Caco-2 (cell line): ENCODE measurements at places on chromosomes 1 and 21. TPM values are rescaled to one million over a fixed set of nuclear protein-coding genes. Genes with fewer than 3 reads are reported as not detected.

DNA sequence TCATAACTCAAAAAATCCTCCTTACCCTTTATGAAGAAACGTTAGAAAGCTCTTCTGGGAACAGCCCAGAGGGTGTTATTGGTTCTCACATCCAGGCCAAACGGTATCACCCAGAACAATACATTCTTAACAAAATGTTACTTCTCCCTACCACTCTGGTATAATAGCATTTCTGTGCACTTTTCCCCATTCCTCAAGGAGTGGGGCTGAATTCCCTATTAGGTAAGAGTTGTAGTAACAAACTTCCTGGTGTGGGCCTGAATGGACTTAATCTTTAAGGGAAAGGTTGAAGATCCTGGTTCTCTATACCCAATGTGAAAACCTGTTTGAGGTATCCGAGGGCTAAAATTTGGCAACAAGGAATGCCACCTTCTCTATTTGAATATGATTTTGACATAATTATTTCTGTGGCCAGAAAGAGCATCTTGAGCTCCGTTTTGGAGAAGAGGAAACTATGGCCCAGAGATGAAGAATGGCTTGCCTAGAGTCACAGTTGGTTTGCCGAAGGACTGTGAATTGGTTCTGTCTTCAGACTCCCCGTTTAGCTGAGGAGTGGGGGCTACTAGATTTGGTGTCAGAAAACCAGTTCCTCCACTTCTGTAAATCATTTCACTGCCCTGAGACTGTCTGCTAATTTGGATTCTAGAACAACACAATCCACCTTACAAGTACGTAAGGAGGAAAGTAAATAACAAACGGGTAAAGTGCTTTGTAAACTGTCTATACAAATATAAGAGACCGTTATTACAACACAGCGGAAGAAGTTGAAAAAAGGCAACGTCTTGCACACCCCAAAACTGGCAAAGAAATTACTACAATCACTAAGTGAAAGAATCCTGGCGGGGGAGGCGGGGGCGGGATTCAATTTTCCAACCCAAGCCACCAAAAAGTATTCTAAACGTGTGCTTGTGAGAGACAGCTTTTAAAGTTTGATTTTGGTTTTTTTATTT is 2.3 kb downstream of the ANP32E start:
- DNase-seq = no peak

CDC20 gene
- total RNA-seq = 123 and 125 TPM in 2 replicates

DNA sequence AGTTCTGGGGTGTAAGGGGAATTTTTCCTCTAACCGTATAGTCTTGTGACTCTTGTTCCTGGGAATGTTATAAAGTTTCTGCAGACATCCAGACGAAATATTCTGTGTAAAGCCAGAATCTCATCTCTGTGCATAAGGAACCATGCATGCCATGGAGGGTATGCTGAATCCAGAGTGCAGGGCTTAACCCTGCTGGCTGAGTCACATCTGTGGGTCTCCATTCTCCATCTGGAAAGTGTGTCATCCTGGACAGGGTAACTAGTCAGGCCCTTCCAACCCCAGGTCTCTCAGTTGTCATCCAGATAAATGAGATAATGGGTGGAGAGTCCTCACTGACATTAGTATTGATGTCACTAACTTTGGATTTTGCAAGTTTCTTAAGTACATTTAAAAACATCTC is 48.8 kb downstream of the ATP5PO start:
- DNase-seq = no peak

- no peak for DNase-seq
These were observed 16.4 kb downstream of the RPS6KA1 start for GRCh38 chr1:26545969-26546323.

DNA sequence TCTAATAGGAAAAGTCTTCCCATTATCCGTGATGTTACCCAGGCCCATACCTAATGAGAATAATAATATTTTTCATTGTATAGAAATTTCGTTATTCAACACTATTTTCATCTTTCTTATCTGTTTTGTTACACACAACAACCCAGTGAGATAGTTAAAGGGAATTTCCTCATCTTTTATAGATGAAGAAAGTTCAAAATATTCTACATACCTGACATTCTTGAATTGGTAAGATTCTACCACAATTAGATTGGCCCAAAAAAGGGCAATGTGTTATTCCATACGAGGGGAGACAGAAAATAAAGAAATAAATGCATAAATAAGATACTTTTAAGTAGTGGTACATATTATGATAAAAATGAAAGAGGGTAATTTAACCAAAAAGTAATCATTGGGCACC is 405.5 kb upstream of the ADAMTS5 start:
- DNase-seq = no peak

DNA sequence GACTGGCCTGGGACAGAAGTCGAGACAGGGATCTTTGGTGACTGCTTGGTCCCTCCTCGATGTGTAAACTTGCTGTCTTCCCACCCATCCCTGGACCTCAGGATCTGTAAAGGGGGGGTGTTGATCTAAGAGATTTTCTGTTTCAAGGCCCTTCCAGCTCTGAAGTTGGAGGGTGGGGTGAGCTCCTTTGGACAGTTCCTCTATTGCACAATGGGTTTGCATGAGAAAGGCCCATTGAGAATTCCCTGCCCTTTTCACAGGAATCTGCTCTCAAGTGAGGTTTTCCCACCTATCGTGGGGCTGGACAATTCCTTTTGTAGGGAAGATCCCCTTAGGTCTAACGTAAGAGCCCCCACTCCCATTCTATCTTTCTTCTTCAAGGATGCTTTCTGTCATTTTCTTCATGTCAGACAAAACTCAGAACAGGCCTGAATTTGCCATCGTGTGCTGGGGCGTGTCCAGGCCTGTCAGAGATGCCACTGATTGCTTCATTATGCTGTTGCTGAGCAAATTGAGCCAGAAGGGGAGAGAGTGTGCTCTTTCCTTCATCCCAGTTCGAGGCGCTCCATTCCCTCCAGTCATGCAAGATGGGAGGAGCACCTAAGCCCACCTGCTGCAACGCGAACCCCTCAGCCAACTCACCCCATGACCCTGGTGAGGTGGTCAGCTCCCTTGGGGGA is 149.9 kb upstream of the IGSF21 start:
- no peak for DNase-seq

CNKSR1 gene
- total RNA-seq = 15.6 and 16.1 TPM in 2 replicates

HES5 gene
- not detected in 2 replicates for total RNA-seq

GRCh38 chr1:223037845-223038244 is 105.2 kb downstream of the TLR5 start:
- DNase-seq = no peak

PROK1 gene
- total RNA-seq = not detected in 2 replicates

C1orf105 gene
- total RNA-seq = 0.82 and 1.9 TPM in 2 replicates

DNA sequence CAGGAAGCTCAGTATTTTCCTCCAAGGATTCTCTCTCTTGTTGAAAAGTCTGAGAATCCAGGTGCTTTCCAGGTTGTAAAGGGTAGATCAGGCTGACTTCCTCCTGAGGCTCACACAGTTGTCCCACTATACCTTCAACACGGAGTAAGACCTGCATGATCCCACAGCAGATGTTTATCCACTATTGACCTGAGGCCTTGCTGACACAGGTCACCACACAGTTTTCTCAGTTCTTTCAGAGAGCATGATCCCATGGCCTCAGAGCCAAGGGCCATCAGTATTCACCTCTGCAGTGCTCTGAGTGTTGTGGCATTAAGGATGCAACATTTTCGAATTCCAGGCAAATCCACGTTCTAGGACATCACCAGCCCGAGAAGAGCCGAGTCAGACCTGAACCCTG is 60.5 kb upstream of the ABCD3 start:
- DNase-seq = no peak

DNA sequence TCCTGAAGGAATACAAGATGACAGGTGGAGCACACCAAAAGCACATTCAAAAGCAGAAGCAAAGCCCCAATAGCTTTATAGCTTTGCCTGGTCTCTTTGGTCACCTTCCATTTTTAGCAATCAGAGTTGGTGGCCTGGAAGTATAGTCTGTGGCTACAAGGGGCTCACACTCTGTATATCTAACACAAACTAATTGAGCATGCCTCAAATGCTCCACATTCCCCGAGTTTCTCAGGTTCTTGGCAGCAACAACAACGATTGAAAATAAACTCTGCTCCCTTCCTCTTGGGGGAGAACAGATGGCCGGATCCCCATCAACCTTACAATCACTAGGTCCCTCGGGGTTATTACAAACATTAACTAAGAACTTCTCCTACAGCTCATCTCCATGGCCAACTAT is 24.9 kb upstream of the TADA1 start:
- no peak for DNase-seq

- DNase-seq = no peak
These were observed 11.0 kb upstream of the RGS18 start for GRCh38 chr1:192147221-192147620.
